ENCODE measurements at places on chromosomes 11 and 22.

- no peak for DNase-seq
Observed at GRCh38 chr22:36405671-36406538, 18.1 kb upstream of the MYH9 start.

- no peak for DNase-seq
Observed at GRCh38 chr11:83157594-83158356, 844 bp downstream of the PCF11 start.

GRCh38 chr11:61340979-61341378 lies 8.0 kb downstream of the TKFC start:
- DNase-seq, result no peak

- no peak for DNase-seq
Observed at GRCh38 chr11:60428517-60428916, 855 bp upstream of the MS4A5 start.

DNA sequence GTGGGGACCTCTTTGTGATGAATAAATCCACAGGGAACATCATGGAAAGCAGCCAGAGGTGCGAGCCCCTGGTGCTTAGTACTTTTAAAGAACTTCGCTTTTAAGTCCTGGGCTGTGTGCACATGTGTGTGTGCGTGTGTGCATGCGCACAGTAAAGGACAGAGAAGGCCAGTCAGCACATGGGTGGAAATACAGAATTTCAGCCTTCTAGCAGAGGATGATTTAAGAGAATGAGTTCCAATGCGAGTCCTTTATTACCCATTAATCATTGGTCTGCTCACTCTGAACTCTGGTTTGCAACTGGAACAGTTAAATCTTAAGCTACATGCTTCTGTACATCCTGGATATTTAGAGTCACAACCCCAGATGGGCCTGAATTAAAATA lies 18.9 kb downstream of the TEAD1 start:
- no peak for DNase-seq
